H1 (cell line): ENCODE measurements at places on chromosomes 7 and 10.

DNA sequence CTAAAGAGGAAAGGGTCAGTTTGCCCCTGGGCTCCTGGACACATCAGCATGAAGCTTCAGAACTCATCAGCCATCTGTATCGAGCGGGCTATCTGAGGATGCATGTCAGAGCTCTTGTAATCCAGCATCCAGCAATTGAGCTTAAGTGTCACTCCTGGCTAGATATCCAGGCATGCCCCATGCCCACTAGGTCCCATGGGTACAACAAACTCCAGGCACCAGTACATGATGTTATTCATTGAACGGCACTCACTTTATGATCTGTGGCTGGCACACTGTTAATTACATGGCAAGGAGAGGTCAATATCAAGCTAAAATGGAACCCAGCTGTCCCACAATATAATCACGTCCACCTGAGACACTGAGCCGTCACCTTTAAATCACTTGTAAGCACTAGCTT is 274.2 kb downstream of the ELMO1 start:
- DNase-seq, result no peak

GRCh38 chr7:8585591-8585990 is 152.2 kb downstream of the NXPH1 start:
- DNase-seq, result no peak

- DNase-seq, result peak; percentile 30
These were observed 201.8 kb downstream of the EBF3 start for GRCh38 chr10:129761981-129762956.

GRCh38 chr7:149036676-149037075 is 8.4 kb upstream of the PDIA4 start:
- DNase-seq, result no peak

- no peak for DNase-seq
These were observed 88.3 kb upstream of the CNTNAP2 start for GRCh38 chr7:146028251-146028750.

GRCh38 chr10:42926843-42927242 is 144.2 kb downstream of the BMS1 start:
- peak; percentile 60 for DNase-seq

- no peak for DNase-seq
These were observed 23.2 kb downstream of the DPCD start for GRCh38 chr10:101611096-101611905.

DNA sequence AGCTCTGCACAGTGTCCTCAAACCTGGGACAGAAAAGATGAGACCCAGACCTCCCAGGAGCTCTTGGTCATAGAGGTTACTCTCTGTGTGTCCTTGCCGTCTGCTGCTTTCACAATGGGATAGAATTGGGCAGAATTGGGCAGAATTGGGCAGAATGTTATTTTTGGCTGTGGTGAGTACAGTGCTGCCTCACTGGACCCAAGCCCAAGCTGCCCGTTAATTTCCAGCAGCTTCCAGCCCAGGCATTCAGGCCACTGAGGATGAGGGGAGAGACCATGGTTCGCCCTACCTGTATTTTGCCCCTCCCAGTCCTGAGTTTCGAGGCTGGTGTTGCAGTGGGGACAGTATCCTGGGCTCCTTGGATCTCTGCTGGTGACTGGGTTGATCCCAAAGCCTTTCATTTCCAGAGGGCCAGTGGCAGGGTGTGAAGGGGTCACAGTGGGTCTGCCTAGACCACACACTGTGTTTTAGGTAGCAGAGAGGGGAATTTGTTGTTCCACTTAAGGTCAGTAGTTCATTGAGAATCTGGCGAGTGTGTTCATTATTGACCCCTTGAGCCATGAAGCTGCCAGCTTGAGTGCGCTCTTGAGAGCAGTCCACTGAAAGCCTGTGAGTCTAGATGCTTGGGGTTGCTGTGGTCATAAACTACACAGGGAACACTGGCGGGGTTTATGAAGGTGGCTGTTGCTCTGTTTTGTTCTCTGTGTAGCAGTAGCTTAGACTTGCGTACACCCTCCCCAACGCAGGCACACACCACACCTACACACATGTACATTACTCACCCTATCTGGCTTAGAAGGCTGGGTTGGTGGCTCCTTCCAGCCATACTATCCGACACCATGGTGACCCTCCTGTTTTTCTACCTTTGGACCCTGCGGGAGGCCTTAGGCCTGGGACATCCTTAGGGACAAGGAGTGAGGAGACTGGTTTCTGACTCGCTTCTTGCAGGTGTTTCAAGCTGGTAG is 23.5 kb downstream of the NACAD start:
- no peak for DNase-seq

DNA sequence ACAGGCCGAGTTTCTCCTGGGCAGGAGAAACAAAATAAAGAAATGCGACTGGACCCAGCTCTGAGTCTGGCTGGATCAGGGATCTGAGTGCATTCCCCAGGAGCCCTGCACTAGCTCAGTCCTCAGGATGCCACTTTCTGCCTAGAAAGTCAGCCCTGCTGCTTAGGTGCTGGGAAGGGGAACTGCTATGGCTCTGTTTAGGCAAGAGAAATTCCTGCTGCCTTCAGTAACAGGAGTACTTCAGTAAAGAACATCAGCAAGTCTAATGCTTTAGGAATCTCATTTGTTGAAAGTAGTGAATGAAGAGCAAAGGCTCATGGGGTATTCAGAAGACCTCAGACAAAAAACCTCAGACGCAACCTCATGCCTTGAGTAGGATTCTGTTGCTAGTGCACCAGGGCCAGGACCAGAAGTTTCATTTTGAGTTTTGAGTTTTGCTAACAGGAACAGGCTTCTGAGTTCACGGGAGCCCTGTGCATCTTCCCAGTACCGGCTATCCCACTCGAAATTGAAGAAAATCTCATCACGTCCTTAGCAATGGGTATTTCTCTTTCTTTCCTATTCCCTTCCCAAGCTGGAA is 170.8 kb upstream of the CDCA7L start:
- no peak for DNase-seq

DNA sequence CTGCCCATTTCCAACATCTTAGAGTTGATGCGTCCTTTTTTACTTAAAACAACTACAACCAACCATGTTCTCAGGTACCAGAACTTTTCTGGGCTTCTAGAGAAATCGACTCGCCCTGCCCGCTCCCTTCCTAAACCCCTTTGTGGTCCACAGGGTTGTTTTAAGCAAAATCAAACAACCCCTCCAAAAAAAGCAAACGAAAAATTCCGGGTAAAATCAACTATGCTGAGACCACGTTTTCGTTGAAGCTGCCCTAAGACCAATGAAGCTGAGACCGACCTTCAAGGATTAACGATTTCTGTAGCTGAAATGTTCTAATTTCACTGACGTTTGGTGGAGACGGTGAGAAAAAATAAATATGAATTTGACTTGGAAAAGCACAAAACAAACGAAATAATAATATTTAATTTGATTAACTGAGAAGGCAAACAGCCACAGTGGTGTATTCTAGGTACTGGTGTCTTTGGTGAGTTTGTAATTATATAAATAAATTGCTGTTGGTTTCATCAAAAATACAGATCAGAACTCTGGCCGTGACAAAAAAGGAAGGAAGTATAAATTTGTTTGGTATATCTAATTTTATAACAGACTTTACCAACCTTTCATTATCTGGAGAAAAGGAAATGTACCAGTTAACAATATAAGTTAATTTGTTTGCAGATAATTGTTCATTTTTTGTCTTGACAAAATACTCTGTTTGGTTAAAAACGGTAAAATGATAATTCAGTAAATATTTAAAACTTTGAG is 4.7 kb upstream of the IGF2BP3 start:
- no peak for DNase-seq

DNA sequence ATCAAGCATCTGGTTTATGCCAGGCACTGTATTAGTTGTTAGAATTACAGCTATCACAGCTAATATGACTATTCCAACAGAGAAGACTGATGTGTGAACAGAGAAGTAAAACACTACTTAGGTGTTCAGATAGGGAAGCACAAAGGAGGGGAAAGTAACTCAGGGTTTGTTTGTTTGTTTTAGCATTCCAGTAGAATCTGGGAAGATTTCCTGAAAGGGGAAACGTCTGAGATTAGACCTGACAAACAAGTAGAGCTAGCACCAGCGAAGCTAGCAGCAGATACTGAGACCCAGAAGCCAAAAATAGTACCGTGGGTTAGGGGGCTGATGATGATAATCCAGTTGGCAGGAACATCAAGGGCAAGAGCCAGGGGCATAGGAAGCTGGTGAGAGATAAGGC is 28.8 kb upstream of the KLHL7 start:
- no peak for DNase-seq

DNA sequence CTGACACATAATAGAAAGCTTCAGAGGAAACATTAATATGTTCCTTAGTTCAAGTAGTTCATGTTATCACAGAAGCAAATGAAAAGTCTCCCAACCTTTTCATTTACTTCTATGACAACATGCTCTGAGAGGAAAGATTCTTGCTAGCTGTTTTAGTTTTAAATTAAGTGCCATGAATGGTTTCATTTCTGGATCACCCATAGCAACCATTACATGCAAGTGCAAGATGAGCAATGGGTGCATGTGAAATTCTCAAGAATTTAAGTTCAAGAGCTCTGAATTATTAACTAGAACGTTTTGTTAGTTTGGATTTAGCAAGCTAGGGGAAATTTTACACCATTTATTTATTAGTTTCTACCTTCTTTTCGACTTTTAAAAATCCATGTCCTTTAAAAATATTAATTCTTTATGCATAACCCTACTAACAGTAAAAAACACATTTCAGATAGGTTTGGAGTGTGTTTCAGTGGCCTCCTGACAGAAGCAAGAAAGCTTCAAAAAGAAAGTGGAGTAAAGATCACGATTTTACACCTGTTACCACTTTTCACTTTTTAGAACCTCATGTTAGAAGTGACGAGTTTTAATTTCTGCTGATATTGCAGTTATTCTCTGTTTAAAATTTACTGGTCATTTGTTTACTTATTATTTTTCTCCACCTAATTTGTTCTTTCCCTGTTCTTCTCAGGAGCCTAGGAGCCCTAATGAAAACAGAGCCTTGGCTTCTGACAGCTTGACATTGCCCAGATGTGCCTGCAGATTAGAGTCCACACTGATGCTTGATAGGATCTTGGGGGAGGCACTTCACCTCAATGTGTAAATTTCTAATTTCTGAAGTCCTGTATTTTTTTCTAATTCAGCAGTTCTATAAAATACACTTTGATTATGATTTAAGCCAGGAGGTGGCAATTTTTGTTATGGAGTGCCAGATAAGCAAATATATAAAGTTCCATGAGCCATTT is 995.3 kb upstream of the PHF14 start:
- no peak for DNase-seq

- DNase-seq, result no peak
These were observed 4.3 kb downstream of the CAMK1D start for GRCh38 chr10:12353399-12354242.

- DNase-seq, result no peak
These were observed 24.8 kb downstream of the TLX1 start for GRCh38 chr10:101155896-101156295.

DNA sequence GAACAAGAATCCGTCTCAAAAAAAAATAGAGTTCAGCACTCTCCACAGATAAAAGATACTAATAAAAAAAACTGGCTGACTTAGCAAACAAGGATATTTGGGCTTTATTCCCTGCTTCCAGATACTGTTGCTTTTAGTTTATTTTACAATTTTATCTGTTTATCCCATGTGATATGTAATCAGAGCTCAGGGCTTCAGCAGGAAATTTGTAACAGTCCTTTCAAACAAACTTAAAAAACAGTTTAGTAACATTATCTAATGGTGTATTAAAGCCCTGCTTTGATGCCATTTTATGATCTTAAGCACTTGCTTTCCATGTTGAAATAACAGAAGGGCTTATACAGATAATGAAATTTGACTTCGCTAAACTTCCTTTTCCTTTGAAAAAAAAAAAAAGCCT is 28.1 kb downstream of the DCLRE1A start:
- no peak for DNase-seq

DNA sequence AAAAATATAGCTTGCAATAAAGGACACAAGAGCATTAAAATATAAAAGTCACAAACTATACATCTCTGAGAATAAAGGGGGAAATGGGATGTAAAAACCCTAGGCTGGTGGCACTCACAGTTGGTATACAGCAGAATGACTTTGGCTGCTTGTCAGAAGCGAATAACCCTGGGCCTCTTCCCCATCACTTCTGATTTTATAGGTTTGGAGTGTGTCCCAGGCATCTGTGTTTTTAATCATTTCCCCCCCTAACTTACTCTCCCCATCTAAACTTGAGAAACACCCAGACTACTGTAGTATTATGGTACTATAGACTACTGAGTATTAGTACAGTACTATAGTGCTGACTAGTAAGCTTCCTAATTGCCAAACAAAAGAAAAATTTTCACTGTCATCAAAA is 1.8 kb upstream of the RPA3 start:
- DNase-seq, result no peak

GRCh38 chr7:4612939-4613841 is 68.9 kb upstream of the FOXK1 start:
- DNase-seq, result peak; percentile 51

- DNase-seq, result no peak
These were observed 232.5 kb downstream of the TNS3 start for GRCh38 chr7:47349401-47349800.

- no peak for DNase-seq
These were observed 196.0 kb downstream of the ELAPOR2 start for GRCh38 chr7:86863452-86863851.

- DNase-seq, result no peak
These were observed 301.7 kb downstream of the RPS24 start for GRCh38 chr10:78335371-78335690.

DNA sequence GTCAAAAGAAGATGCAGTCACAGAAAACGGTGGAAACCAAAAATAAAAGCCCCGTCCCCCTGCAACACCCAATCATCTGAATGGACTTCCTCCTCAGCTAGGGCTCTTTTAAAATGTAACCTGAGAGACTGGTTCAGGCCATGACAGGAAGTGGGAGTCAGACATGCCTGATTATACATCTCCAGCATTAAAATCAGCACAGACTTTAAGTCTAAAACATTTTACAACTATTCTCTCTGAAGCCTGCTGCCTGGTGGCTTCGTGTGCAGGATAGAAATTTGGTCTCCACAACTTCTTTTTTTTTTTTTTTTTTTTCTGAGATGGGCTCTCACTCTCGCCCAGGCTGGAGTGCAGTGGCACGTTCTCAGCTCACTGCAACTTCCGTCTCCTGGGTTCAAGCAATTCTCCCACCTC is 30.3 kb downstream of the HACD1 start:
- no peak for DNase-seq

- no peak for DNase-seq
These were observed 8.1 kb downstream of the MAP3K8 start for GRCh38 chr10:30442019-30442606.

- DNase-seq, result no peak
These were observed 302.6 kb upstream of the SP4 start for GRCh38 chr7:21125297-21125696.
